ENCODE measurements at places on chromosomes 3 and 15.

- no peak for DNase-seq
Measured at GRCh38 chr15:32802286-32802936, 84.6 kb downstream of the GREM1 start.

- no peak for DNase-seq
Measured at GRCh38 chr15:89487791-89488190, 8.6 kb downstream of the RHCG start.

DNA sequence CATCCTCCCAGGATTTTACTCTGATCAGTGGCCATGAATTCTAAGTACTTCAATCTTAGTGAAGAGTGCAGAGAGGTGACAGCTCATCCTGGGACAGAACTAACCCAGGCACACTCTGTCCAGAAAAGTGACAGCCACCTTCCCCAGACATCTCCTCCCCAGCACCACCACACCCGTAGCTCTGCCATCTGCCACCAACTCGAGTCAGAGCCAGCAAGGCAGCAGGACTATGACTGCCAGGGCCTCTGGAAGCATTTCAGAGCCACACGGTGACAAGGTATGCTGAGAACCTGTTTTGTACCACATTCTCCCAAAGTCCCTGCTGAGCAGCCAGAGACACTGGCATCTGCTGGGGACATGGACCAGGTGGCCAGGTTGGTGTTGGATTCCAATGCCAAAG is 71.0 kb downstream of the NTRK3 start:
- DNase-seq = no peak

DNA sequence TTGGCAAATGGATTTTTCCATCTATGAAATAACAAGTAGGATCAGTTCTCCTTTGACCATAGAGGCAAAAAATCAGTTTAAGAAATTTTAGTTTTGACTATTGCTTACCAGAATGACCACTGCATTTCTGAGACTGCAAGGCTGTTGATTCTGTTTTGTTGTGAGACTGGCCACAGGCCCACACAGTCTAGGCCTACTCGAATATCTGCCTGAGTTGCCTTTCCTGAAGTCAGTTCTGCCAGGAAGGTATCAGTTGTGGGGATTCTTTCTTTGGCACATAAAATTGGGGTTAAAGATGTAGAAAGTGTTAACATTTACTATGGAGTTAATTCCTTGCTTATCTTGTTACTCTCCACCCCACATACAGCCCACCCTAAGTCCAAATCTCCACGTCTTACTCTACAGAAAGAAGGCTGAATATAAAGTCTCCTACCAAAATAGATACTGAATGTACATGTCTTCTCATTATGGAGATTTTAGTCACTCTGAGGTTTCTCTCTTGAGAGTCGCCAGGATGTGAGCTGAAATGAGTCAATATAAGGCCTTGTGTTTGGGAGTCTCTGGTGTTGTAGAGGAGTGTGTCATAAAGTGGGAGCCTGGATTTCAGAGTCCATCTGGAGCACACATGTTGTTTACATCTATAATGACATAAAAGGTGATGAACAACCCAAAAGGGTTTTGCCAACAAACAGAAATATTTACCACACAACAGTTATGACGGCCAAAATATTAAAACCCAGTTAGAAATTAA is 45.0 kb upstream of the WWTR1 start:
- no peak for DNase-seq

Measured in neuronal stem cell (in vitro differentiated cells).